ENCODE measurements at places on chromosomes 6 and 20. TPM values are rescaled to one million over a fixed set of nuclear protein-coding genes. Genes with fewer than 3 reads are reported as not detected.

SCUBE3 gene
- 0.13 TPM for polyA plus RNA-seq

RAB32 gene
- 30.1 TPM for polyA plus RNA-seq

CDKN1A gene
- 130 TPM for polyA plus RNA-seq

ADGRG6 gene
- 53.9 TPM for polyA plus RNA-seq

GHRH gene
- not detected for polyA plus RNA-seq

GINS1 gene
- 30.7 TPM for polyA plus RNA-seq

TTK gene
- 18.8 TPM for polyA plus RNA-seq

TRAPPC3L gene
- not detected for polyA plus RNA-seq

RIPPLY2 gene
- 0.89 TPM for polyA plus RNA-seq

PGC gene
- not detected for polyA plus RNA-seq

STK38 gene
- 31.0 TPM for polyA plus RNA-seq

MMUT gene
- 6.6 TPM for polyA plus RNA-seq

FAM217A gene
- not detected for polyA plus RNA-seq

CDSN gene
- not detected for polyA plus RNA-seq

BLCAP gene
- 30.3 TPM for polyA plus RNA-seq

TFAP2D gene
- polyA plus RNA-seq, result not detected

MROH8 gene
- 1.3 TPM for polyA plus RNA-seq

GRM1 gene
- polyA plus RNA-seq, result 0.05 TPM

NRN1 gene
- polyA plus RNA-seq, result 0.35 TPM

C20orf96 gene
- 20.5 TPM for polyA plus RNA-seq

C20orf204 gene
- 0.49 TPM for polyA plus RNA-seq

EYA2 gene
- polyA plus RNA-seq, result 4.5 TPM

SAMD5 gene
- polyA plus RNA-seq, result 0.79 TPM

C6orf52 gene
- polyA plus RNA-seq, result 1.4 TPM

RAET1L gene
- polyA plus RNA-seq, result 0.22 TPM

IL17A gene
- not detected for polyA plus RNA-seq

PLEKHG1 gene
- 0.17 TPM for polyA plus RNA-seq

MOG gene
- not detected for polyA plus RNA-seq

SLC26A8 gene
- polyA plus RNA-seq, result not detected

GATA5 gene
- 0.45 TPM for polyA plus RNA-seq

SLC22A2 gene
- polyA plus RNA-seq, result not detected

FRMD1 gene
- polyA plus RNA-seq, result not detected

NOX3 gene
- polyA plus RNA-seq, result not detected

JARID2 gene
- polyA plus RNA-seq, result 7.3 TPM

SS18L1 gene
- 13.1 TPM for polyA plus RNA-seq

FOXC1 gene
- 3.3 TPM for polyA plus RNA-seq

HTR1E gene
- not detected for polyA plus RNA-seq

KCNK5 gene
- polyA plus RNA-seq, result 1.8 TPM

TGM3 gene
- 0.03 TPM for polyA plus RNA-seq

AIF1 gene
- polyA plus RNA-seq, result not detected

TGM2 gene
- polyA plus RNA-seq, result 441 TPM

ANKEF1 gene
- polyA plus RNA-seq, result 11.5 TPM

LAMA2 gene
- 0.58 TPM for polyA plus RNA-seq

CALHM5 gene
- polyA plus RNA-seq, result 0.12 TPM

F13A1 gene
- polyA plus RNA-seq, result not detected

PCED1A gene
- polyA plus RNA-seq, result 30.5 TPM

PPP1R16B gene
- polyA plus RNA-seq, result 0.14 TPM

Measured in A549 (cell line).